Transverse colon (tissue), 4 donors: ENCODE measurements at places on chromosomes 5 and 9. TPM values are rescaled to one million over a fixed set of nuclear protein-coding genes. Genes with fewer than 3 reads are reported as not detected.

PKD2L2 gene
- not detected for total RNA-seq

DND1 gene
- 3.0 TPM for total RNA-seq

CTNND2 gene
- total RNA-seq, result 2.1 TPM

QRFP gene
- total RNA-seq, result not detected

FSTL4 gene
- not detected for total RNA-seq

LCN1 gene
- not detected for total RNA-seq

MTAP gene
- 14.3 TPM for total RNA-seq

NOL6 gene
- total RNA-seq, result 11.3 TPM

ACOT12 gene
- not detected for total RNA-seq

SURF1 gene
- 59.7 TPM for total RNA-seq

FRMPD1 gene
- total RNA-seq, result 0.27 TPM

EPB41L4B gene
- total RNA-seq, result 159 TPM

LMX1B gene
- total RNA-seq, result 0.64 TPM

FBXL7 gene
- 6.0 TPM for total RNA-seq

MAP1B gene
- 46.3 TPM for total RNA-seq

BTNL8 gene
- 19.7 TPM for total RNA-seq

BAAT gene
- not detected for total RNA-seq

OLFM1 gene
- 7.8 TPM for total RNA-seq

TPD52L3 gene
- not detected for total RNA-seq

HMMR gene
- total RNA-seq, result not detected

CYLC2 gene
- total RNA-seq, result not detected

RELL2 gene
- total RNA-seq, result 6.1 TPM

SLC6A3 gene
- total RNA-seq, result not detected

PCDHA1 gene
- 0.14 TPM for total RNA-seq

PCDHB10 gene
- not detected for total RNA-seq

INSL4 gene
- not detected for total RNA-seq

PDCD1LG2 gene
- total RNA-seq, result 0.64 TPM

RASGEF1C gene
- 0.14 TPM for total RNA-seq

GGTA1 gene
- 3.5 TPM for total RNA-seq

PRR7 gene
- 2.5 TPM for total RNA-seq

SAXO1 gene
- total RNA-seq, result not detected

ENHO gene
- total RNA-seq, result 1.7 TPM

DCTN3 gene
- total RNA-seq, result 58.9 TPM

CCL28 gene
- total RNA-seq, result 111 TPM

GDA gene
- 1.2 TPM for total RNA-seq

AMBP gene
- not detected for total RNA-seq

PAX5 gene
- total RNA-seq, result not detected

C9orf50 gene
- not detected for total RNA-seq

SIT1 gene
- total RNA-seq, result 1.2 TPM

SV2C gene
- 0.16 TPM for total RNA-seq

SCGB3A2 gene
- total RNA-seq, result not detected

GFM2 gene
- 25.4 TPM for total RNA-seq

NUDT2 gene
- 17.5 TPM for total RNA-seq

PCDHGC3 gene
- 12.1 TPM for total RNA-seq

IL9 gene
- total RNA-seq, result not detected
